ENCODE measurements at places on chromosomes 6 and 20.
A peak's percentile ranks its signal among the peaks of the same experiment; 100 is the strongest.

DNA sequence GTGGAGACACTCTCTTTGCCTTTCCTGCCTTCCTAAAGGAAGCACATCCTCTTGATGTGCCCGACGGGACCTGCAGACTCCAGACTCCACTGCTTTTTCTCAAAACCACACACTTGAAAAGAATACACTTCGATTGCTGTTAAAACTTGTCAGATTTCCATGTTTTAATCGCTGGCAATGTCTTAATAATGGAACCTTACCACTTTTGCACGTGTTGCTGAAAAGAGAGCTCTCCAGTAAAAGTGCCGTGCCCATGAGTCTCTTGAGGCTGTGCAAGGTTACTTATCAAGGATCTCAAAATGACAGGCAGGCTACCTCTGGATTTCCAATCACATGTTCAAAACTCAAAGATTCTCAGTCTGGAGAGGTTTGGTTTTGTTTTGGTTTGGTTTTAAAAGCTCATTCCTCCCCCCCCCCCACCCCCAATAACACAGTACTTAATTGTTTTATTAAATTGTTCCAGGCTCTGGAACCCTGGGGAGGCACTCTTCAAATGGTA, 12.0 kb upstream of the TFAP2A start:
- DNase-seq: no peak

DNA sequence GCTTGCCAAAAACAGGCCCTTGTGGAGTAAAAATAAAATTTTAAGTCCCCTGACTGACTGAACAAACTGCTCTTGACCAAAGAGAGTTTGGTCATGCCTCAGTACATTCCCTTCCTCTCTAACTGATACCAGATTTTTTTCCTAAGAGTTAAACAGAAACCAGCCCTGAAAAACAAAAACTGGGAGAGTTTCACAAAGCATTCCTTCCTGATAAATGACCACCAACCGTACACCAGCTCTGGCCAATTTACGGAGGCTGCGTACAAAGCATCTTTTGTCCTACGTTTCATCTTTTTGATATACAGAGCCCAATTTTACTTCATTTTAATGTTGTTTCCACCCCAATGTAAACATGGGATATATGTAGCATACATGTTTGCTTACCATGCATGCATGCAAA, 477.4 kb upstream of the HTR1E start:
- DNase-seq: no peak

GRCh38 chr6:121142093-121142492, 192.2 kb downstream of the TBC1D32 start:
- DNase-seq: no peak

DNA sequence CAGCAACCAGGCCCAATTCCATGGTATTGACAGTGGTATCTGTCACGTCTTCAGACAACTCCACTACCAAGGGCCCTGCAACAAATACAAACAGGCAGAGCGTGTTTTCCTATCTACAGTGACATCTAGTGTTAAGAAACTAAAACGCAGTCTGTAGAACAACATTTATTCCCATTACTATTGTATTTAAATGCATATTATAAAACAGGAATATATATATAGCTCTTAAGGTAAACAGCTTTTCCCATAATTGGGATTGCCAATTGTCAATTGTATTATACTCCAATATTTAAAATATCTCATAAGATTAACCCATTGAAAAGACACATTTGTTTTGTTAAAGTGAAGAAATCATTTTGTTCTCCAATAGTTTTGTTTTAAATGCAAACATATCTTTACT, 97.2 kb downstream of the KIF16B start:
- DNase-seq: no peak

DNA sequence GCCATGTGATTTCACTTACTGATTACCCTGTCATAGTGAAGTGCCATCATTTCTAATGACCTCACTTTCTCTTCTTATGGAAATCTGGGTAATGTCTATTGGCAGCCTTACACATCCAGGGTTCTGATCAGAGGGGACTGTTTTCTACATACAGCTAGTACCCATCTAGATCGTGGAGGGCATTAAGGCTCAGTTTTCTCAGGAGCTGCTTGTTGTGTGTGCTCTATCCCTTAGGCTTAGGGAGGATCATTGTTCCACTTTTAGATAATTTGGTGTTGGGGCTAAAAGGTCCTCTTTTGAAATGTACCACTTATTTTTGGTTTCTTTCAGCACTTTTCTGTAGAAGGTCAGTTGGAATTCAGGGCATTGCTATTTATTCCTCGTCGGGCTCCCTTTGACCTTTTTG, 3.8 kb downstream of the HSP90AB1 start:
- DNase-seq: no peak

GRCh38 chr6:30940361-30940986, at the start of gene MUCL3:
TSS of gene MUCL3 (plus strand) at chr6:30940973. CDS start at chr6:30941000, 27 bp downstream.
- no peak for DNase-seq

GRCh38 chr6:45115696-45116095, 212.4 kb upstream of the RUNX2 start:
- no peak for DNase-seq

GRCh38 chr20:37994512-37994911, 38.7 kb downstream of the TTI1 start:
- DNase-seq: no peak

- no peak for DNase-seq
Observed at GRCh38 chr20:35017099-35017835, 61.6 kb downstream of the MYH7B start.

DNA sequence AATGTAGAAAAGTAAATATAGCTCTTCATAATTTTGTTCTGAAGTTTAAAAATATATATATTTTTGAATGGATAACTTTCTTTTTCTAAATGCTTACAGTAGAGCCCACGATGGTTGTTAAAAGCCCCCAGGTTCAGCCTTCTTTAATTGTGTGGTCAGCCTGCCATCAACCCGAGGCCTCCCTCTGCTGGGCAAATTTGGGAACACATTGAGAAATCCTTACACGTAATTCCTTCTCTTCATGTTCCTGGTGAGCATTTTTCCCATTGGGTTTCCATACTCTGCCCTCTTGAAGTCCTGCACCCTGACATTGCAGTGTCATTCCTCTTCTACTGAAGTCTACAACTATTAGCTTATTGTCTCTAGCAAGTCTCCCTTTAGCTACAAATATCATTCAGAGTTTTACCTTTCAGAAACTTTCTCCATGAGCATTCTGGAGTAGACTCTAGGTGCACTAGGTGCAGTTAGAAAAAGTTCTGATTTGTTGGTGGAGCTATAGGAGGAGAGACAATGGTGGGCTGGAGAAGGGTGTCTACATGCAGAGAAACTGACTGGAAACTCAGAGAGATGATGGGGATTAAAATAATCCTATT, 40.6 kb downstream of the TRIM38 start:
- no peak for DNase-seq

DNA sequence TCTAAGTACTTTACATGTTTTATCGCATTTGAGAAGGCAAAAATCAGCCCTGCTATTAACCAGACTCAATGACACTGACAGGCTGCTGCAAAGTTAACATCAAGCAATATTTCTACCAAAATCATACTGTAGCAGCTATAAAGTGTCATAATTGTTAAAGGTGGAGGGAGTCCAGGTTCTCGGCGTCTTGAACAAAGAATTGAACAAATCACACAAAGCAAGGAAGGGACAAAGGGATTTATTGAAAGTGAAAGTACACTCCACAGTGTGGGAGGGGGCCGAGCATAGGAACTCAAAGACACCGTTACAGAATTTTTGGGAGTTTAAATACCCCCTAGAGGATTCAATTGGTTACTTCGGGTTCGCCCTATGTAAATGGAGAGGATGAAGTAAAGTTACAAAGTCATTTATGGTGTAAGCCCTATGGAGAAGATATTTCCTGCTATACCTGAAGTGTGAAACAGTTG, 12.9 kb upstream of the ZNF391 start:
- DNase-seq: no peak

GRCh38 chr6:44217332-44218143, 812 bp downstream of the MYMX start:
- DNase-seq: no peak

DNA sequence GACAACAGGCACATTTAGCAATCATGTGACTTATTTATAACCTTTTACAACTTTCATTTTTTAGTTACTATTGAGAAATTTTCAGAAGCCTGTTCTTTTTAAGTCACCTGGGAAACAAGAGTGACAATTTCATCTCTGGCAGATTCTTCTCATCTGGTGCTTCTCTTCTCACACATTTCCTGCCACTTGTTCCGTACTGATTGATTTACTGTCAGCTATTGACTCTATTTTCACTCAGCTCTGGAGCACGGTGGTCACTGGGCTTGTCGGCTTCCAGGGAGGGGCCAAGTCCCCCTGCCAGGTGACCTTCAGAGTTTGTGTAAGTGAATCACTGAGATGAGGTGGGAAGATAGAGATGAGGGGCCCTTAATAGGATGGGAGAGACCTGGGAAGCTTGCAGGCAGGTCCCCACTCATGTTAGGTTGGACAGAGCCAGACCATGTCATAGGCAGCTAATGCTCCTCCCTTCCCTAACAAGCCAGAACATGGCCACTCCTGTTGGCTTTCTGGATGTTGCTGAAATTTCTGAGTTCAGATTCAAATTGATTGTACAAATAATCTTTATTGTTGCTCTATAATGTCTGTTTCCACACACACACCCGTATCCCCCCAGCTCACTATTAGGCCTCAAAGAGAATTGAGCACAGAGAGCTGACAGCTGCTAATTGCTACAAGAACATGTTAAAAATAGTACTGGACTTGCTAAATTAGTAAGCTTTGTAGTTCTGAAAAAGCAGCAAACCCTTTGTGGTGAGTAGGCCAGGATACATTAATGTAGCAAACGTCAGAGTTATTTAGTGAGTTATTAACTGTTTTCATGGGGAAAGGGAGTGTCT, 13.3 kb downstream of the DUSP22 start:
- DNase-seq: no peak

GRCh38 chr6:26260110-26260637, 104.8 kb upstream of the BTN3A2 start:
- DNase-seq: no peak

DNA sequence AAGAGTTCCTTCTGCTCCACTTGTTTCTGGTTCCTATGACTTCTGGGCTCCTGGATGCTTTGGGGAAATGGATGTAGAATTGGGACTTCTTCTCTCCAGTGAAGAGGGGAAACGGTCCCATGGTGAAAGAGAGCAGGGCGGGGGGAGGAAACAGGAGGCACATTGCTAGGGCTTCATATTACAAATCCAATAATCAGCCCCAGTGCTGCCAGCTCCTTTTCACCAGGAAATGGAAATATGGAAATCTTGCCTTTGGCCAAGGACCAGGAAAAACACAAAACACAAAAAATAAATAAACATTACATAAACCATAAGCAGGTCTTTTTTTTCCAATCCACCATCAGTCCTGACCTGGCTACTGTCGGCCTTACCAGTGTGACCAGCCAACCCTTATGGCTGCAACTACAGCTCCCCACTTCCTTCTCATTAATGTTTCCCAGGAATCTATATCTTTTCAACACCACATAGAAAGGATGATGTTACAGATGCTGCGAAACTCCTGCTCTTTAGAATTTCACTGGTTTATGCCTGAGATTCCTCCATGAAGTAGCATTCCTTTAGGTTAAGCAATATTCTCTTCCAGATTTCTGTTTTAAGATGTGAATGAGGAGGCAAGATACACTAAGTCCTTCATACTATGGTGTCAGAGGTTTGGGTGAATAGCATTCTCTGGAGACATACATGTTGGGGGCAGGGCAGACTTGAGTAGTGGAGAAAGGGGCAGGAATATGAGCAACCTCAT, 2.0 kb downstream of the PI3 start:
- no peak for DNase-seq

DNA sequence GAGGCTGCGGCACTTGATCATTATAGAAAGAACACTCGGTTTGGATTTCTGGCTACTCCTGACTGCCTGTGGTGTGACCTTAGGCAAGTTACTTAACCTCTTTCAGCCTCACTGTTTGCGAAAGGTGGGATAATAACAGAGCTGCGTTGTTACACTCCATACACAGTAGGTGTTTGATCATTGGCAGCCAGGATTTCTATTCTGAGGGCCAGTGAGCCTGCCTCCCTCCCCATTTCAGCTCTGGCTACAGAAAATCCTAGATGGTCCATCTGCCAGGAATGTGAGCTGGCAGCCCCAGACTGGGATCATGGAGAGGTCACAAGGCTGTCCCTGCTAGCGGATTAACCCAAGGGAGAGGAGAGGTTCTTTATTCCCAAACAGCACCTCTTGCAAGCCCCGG, 2.7 kb downstream of the KCNB1 start:
- no peak for DNase-seq

- no peak for DNase-seq
Observed at GRCh38 chr6:149897855-149898744, at the start of gene RAET1E. TSS of gene RAET1E (minus strand) at chr6:149898113. CDS start at chr6:149890901, 7,212 bp downstream.

- no peak for DNase-seq
Observed at GRCh38 chr20:52311209-52311794, 119.7 kb upstream of the ZFP64 start.

- DNase-seq: no peak
Observed at GRCh38 chr6:3960754-3961361, 111.7 kb downstream of the FAM50B start.

DNA sequence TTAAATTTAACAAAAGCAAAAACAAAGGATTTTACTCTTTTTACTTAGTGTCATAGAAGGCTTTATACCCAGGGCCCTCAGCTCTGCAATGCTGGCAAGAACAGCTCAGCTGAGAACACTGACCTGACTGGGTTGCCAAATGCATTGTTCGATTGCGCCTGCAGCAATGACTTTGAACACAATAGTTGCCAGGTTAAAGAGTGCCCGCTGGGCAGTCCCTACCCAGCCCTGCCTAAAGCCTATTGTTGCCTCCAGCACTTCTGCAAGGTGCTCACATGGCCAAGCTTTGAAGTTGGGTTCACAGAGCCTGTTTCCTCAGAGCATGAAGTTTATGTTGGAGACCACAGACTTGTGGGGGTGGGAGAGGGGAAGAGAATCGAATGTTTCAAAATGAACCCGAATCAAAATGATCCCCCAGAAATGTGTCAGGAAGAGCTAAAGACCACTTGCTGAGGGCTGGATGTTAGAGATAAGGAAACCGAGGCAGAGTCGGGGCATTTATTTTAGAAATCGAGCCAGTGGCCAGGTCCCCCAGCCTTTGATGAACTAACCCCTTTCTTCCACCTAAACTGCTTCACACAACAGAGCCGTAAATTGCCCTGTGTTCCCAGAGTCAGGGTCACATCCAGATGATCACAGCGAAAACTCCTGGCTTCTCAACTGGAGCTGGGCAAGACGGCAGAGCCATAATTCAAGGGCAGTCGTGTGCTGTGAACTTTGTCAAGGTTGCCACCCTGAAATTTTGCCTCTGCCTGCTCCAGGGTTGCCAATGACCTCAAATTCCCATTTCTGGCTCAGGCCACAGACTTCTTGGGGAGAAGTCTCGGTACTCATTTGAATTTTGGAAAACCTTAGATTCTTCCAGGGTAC, 55.0 kb downstream of the FOXA2 start:
- DNase-seq: no peak

GRCh38 chr6:168865-169455, 123.3 kb upstream of the DUSP22 start:
- DNase-seq: peak; percentile 23

GRCh38 chr6:90644492-90644891, 57.6 kb upstream of the MAP3K7 start:
- DNase-seq: no peak

GRCh38 chr20:41072915-41073314, 44.3 kb downstream of the TOP1 start:
- DNase-seq: no peak

GRCh38 chr20:17137692-17138091, 89.1 kb upstream of the PCSK2 start:
- DNase-seq: no peak

Measured in AG09309 (cell line).